DND-41 (cell line): ENCODE measurements at places on chromosomes 1 and 21.
A peak's percentile ranks its signal among the peaks of the same experiment; 100 is the strongest.

DNA sequence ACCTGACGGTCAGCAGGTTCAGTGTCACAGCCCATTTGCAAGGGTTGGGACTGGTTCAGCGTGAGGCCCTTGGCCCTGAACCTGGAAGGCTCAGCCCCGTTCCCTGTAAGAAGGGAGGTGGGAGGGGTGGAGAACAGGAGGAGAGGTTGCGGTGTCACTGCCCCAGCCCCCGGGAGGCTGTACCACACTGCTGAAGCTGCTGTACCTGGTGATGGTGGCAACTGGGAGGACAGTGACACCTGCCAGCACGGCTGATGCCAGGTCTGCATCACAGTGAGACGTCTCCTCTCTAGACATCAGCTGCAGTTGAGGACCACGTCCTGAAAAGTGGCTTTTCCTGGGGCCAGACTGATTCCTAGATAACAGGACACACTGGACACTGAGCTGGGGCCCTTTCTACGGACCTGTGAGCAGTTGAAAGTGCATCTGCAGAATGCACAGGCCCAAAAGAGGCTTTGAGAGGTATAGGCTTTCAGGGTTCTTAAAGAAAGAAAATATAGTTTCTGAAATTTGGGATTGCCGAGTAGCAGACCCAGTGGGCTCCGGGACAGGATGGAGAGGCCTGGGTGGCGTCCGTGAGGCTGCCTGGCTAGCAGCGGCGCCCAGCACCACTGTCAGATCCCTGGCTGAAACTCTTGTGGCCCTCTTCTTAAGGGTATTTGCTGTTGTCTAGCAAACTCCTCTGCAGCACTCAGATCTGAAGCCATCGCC lies 47.7 kb downstream of the COQ8A start:
- no peak for DNase-seq

DNA sequence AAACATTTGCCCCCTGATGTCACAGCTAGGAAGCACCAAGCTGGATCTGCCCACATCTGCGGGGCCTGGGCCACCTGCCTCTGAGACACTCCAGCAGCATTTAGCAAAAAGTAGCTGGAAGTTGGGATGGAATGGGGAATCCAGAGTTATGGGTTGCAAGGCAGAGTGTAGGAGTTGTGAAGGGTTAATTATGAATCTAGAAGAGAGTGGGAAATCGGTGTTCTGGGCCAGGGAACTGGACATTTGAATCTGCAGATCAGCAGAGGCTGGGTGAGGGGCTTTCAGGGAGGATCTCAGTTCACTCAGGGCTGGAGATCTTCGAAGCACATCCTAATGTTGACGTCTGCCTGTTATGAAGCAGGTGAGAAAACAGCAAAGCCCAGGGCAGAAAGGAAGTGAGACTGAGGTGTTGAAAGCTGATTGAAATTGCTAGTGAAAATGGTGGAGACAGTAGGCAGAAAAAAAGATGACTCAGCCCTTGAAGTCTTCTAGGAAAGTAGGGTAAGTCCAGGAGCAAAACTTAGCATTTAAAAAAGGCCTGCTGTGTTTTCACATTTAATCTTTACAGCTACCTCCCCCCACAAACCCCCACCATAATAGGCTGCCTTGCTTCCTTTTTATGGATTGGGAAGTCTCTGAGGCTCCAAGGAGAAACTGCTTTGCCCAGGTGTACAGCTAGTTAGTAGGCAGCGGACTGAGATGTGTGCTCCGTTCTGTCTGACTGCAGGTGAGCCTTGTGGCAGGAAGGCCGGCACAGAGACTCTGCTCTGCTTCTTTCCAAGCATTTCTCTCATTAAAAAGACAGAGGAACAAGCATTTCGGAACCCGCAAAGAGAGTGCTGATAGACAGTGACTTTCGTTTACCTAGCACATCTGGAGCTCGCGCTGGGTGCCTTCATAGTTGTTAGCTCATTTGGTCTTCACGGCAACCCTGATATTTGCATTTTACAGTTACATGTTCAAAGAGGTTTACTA lies 7.2 kb downstream of the VANGL1 start:
- no peak for DNase-seq

DNA sequence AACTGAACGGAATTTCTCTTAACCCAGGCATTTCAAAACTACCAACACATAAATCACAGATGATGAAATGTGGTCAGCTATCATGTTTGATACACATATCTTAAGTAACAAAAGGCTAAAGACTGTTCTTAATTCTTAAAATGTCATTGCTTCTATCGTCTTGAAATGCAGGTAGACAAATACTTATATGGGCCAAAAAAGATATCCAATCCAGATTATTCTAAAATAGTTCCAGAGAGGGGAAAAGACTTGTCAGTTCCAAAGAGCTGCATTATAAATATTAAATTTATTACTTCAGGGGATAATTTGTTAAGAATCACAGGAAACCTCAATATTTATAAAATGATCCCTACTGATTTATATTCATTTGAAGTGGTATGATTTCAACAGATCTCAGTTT lies 259.4 kb downstream of the FAF1 start:
- no peak for DNase-seq

DNA sequence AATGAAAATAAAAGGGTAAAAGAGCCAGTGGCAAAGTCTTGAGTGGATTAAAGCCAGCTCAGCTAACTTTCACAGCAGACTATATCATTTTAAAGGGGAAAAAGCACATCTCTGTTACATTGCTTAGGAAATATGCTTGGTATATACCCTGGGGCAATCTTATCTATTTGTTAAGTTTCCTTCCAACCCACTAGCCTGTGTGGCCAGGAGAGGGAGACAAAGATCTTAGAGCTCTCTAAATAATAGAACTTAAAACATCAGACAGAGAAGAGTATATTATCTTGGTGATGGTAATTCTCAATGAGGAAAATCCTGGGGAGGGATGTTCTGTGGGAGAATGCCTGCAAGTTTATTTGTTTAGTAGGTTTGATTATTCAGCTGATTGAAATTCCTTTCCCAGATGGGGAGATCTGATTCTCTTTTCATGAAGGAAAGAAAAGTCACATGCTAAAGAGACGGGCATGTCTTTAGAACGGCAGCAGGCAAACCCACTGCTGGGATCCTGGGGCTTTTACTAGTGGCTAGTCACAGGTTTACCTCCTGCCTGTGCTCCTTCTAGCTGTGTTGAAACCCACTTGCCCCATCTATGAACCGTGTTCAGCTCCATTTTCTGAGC lies 3.6 kb downstream of the KCNE2 start:
- peak; percentile 57 for DNase-seq
